ENCODE measurements at places on chromosomes 13 and 19. TPM values are rescaled to one million over a fixed set of nuclear protein-coding genes. Genes with fewer than 3 reads are reported as not detected.
A peak's percentile ranks its signal among the peaks of the same experiment; 100 is the strongest.

Gene C19orf38
- total RNA-seq: 1.7 TPM

- peak; percentile 40 for ATAC-seq
Observed at GRCh38 chr13:51689663-51689996, 105.4 kb downstream of the WDFY2 start.

DNA sequence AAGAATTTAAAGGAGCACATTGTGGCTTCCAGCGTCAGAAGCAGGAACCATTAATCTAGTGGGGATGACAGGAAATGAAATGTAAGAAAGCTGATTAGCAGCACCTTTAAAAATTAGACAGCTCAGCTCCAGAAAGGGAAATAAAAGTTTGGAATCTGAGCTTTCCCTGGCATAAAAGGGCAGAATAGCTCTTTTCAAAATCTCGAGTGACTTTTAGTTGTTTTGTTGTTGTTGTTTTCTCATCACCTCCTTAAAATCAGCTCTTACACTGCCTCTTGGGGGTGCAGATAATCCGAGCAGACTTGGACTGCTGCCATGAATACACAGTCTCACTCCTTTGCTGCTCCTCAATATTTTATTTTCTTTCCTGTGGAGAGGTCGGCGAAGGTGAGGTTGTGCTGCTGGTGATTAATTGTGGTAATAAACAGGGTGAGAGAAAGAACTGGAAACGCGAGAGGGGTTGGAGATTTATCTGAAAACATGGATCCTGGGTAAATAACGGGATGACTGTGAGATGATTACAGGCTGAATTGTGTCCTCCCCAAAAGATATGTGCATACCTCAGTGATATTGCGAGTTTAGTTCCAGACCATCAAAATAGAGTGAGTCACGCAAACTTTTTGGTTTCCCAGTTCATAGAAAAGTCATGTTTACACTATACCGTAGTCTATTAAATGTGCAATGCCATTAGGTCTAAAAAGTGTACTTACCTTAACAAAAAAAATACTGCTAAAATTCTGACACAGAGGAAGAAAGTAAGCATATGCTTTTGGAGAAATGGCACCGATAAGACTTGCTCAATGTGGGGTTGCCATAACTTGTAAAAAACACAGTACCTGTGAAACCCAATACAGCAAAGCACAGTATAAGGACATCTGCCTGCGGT lies 787.7 kb downstream of the UQCRFS1 start:
- ATAC-seq: no peak

- no peak for ATAC-seq
Observed at GRCh38 chr13:28576067-28576466, 81.1 kb upstream of the FLT1 start.

Gene UBA52
- 1,681 TPM for total RNA-seq

DNA sequence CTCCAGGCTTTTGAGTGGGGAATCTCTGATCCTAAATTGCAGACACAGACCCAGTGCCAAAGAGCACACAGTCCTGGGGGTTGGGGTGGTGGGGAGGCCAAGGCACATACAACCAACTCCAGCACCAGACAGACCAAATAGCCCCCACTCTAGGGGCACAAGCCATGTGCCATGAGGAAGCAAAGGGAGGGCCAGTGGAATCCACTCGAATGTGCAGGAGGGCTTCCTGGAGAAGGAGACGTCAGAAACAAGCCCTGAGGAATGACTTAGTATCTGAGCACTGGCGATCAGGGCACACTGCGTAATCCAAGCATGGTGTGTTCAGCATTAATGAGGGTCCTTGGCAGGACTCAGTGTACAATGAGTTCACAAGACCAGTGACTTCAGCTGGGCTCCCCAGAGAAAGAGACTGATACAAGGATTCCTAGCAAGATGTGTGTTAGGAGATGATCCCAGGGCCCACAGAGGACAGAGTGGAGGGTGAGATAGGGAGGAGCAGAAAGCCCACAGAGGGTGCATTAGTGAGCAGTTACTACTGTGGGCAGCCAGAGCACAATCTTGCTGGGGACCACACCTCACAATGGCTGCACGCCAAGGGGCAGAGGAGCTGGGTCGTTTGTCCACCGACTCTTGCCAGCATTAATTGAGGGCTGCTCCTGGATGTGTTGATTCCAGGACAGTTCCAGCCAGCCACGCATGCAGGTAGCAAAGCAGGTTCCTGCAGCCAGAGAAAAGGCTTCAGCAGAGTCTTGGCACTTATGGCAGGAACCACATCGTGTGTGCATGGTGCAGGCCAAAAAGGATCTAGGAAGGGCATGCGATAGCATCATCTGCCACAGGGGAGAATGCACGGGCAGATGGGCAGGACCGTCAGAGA lies 152.6 kb upstream of the VSTM2B start:
- no peak for ATAC-seq

GRCh38 chr13:107808389-107808788 lies 406.9 kb downstream of the LIG4 start:
- ATAC-seq: no peak

DNA sequence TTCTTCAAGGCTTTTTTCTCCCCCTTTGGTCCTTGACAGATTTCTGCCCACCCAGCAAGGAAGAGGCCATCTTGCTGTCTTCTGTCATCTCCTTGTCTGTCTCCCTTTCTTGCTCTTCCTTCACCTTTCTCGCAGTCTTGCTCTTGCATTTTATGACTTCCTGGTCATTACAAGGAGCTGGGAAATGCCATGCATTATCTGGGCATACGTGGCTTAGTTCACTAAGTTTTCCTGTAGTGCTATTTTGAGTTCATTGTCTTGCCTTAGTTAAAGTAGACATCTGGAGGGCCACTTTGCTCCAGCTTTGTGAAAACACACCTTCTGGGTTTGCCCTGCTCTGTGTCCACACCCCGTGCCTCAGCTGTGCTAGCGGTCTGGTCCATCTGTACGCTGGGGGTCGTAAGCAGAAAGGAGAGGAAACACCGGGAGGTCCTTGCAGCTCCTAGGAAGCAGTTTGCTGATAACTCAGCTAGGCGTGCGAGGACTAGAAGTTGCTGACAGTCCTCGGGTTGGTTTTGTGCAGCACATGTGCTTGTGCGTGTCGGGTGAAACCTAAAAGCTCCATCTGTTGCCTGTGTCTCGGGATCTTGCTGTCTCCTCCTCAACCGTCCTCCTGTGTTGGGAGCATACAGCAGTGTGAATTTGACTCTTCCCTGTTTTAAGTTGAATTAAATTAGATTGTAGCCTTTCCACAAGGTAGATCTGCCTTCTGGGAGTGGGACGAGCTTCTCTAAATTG lies 59.4 kb downstream of the ARHGEF7 start:
- no peak for ATAC-seq

GRCh38 chr19:42333018-42333417 lies 7.6 kb downstream of the MEGF8 start:
- no peak for ATAC-seq

DNA sequence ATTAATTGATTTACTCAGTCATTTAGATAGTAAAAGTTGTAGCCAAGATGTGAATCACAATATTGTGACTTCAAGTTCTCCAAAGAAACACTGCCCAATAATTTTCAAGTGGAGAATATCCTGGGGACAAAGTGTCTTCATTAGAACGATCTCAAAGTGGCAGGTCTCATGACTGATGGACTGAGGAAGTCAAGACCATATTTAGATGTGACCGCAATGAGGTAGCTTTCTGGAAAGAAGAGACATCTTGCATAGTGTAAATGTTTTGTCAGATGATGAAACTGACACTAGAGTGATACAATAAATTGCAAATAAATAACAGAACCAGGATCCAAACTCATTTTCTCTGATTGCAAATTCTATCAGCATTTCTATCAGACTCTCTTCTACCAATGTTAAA lies 1476.9 kb downstream of the EFNB2 start:
- ATAC-seq: no peak

Gene AMH
- total RNA-seq: 2.0 TPM

Gene ZNF564
- total RNA-seq: 4.1 TPM

Gene LPAR2
- 85.6 TPM for total RNA-seq

Gene PRRG2
- total RNA-seq: 3.8 TPM

GRCh38 chr13:50133358-50133953 lies 118.2 kb downstream of the KCNRG start:
- no peak for ATAC-seq

Gene FAM32A
- 61.9 TPM for total RNA-seq

DNA sequence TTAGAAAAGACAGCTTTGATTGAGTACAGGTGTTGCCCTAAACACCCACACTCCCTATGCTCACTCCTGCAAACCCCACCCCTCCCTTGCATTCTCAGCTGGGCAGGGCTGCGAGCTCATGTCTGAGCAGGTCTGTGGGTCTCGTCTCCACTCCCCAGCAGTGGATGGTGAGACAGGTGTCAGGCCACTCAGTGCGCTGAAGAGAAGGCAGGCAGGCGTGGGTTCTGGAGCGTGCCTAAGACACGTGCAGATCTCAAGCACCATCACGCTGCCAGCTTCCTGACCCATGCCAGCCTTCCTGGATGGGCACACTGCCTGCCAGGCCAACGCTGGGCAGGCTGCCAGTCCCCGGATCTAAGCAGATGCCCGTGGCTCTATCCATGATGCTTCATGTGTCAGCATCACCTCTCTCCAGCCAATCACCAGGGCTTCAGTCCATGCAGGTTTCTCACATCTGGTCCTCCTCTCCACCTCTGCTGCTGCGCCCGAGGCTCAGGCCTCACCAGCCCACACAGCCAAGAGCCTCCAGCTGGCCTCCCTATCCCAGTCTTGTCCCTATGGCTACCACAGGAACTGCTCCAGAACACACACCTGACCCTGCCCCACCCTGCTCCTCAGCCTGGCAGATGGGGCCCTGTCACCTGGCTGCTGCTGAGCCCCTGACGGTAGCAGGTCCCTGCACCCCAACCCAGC lies 42.6 kb downstream of the EPS15L1 start:
- peak; percentile 54 for ATAC-seq

- ATAC-seq: no peak
Observed at GRCh38 chr13:81184556-81185265, 843.8 kb upstream of the SPRY2 start.

- no peak for ATAC-seq
Observed at GRCh38 chr13:85509512-85509911, 289.7 kb downstream of the SLITRK6 start.

DNA sequence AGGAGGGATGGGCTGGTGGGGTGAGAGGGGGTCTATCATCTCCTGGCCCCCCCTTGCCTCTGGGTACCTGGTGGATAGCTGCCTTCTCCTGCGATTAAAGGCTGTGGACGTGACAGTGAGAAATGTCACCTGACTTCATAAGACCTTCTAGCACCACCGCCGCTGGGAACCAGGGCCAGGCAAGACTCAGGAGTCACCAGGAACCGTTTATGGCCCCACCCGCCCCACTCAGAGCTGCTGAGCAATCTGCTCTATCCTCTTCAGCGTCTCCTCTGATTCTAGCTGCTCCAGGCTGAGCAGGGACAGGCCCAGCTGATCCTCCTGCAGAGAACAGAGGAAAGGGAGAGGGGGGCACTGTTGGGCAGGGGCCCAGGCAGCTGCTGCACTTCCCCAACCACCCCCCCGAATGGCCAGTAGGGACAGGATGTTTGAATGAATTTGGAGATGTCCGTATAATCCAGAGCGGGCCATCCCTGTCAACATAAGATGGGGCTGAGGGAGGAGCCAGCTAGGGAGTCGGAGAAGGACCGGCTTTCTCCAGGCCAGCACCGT lies 10.9 kb downstream of the KLC3 start:
- ATAC-seq: no peak

Gene CYSLTR2
- total RNA-seq: 8.2 TPM

DNA sequence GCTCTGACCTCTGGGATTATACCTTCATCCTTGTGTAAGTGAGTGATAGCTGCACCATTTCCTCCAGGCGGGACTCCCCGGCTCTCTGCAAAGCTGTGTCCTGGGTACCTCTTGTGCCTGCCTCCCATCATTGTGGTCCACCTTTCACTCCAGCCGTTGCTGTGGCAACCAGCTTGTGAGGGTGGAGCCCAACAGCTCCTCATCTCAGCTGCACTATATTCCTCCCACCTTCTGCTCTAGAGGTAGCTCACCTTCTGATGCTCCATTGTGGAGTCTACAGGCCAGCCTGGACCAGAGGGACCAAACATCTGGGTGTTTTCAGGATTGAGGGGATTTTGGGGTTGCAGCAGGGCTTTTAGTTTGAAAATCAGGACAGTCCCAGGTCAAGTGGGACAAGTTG lies 708.2 kb downstream of the UQCRFS1 start:
- ATAC-seq: no peak

DNA sequence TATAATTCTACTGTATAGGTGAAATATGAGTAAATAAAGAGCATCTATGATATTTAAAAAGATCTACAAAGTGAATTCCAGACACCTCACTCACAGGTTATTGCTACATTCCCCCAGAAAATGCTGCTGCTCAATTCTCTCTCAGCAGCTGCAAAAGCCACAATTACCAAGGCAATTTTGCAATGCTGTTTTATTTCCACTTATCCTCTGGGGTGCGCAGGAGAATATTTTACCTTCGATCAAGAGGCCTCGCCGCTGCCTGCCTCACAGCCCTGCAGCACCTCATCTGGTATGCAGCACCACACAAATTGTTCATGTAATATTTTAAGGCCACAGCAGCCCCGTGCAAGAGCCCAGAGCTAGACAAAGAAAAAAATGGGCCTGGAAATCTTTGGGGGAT lies 333.2 kb downstream of the DNAJC15 start:
- no peak for ATAC-seq
